Muscle of back (tissue), 13 donors: ENCODE measurements at places on chromosomes 11 and 22. TPM values are rescaled to one million over a fixed set of nuclear protein-coding genes. Genes with fewer than 3 reads are reported as not detected.
A peak's percentile ranks its signal among the peaks of the same experiment; 100 is the strongest.

GRCh38 chr22:30742291-30743256 is 47.9 kb downstream of the OSBP2 start:
- DNase-seq: no peak

DNA sequence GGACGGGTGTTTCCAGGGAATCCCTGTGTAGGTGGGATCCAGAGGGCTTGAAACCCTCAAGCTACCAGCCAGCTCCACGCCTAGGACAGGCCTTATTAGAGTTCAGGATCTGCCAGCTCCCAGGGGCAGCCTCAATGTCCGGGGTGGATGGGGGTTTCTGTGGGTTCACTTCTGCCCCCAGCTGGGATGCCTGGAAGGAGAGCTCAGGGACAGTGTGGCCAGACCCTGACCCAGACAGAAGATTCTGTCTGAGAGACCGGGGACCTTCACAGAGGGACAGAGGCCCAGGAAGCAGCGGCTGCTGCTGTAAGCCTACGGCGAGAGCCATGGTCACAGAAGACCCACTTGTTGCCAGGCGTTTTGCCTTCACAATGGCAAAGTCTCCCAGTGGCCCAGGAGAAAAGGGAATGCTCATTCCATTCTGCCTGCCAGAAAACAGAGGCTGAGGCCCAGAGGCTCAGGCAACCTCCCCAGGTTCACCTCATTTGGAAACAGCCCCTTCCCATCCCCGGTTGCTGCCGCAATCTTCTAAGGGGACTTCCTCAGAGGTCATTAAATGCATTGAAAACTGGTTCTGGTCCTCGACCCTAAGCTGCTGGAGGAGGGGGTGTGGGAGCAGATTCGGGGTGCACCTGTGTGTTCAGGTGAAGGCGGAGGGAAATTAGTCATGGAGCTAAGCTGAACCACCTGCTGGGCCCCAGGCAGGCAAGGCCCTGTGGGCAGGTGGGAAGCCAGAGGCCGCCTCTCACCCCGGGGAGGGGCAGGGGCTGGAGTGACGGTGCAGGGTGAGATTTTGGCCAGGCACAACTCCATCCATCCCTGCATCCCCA is 4.9 kb upstream of the KRTAP5-6 start:
- no peak for DNase-seq

DNA sequence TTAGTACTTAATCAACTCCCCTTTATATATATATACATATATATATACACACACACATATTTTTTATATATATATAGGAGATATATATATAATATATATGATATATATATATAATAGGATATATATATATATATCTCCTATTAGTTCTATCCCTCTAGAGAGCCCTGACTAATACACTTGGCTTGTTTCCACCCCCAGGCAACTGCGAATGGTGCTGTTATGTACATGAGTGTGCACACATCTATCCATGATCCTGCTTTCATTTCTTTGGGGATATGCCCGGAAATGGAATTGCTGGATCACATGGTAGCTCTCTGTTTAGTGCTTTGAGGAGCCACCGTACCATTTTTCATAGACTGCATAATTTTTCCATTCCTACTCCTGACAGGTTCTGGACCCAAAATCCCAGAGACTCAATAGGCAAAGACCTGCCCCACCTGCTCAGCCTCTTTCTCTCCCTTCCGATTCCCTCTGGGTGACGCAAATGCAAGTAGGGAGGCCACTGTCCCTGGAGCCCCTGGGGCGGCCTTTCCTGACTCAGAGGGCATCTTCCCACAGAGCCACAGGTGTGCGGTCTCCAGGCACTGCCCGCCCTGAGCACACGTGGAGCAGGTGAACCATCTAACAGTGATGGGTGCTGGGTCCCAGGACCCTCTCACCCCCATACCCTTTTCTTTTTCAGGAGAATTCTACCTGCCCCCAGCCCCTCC is 12.0 kb downstream of the FGF3 start:
- DNase-seq: no peak

The RIN1 gene
- polyA plus RNA-seq: 6.7 TPM

- no peak for DNase-seq
Measured at GRCh38 chr11:78708388-78708787, 133.7 kb upstream of the NARS2 start.

The OR2AT4 gene
- 0.01 TPM for polyA plus RNA-seq

- DNase-seq: no peak
Measured at GRCh38 chr11:59284773-59285129, 72.0 kb upstream of the MPEG1 start.

DNA sequence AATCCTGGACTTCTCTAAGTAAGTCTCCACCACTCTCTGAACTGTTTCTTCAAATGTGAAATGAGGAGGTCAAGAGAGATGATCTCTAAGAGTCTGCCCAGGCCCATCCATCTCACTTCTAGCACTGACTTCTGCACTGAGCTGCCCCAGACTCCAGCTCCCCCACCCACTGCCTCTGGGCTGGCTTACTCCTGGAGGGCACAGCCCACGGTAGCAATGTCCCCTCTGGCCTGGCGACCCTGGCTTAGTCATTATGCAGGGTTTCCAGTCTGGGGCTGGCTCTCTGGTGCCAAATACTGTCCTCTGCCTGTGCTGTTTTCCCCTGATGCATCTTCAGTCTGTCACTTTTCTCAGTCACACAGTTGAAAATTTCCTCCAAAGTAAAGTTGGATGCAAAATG is 60.9 kb downstream of the PKNOX2 start:
- DNase-seq: no peak

DNA sequence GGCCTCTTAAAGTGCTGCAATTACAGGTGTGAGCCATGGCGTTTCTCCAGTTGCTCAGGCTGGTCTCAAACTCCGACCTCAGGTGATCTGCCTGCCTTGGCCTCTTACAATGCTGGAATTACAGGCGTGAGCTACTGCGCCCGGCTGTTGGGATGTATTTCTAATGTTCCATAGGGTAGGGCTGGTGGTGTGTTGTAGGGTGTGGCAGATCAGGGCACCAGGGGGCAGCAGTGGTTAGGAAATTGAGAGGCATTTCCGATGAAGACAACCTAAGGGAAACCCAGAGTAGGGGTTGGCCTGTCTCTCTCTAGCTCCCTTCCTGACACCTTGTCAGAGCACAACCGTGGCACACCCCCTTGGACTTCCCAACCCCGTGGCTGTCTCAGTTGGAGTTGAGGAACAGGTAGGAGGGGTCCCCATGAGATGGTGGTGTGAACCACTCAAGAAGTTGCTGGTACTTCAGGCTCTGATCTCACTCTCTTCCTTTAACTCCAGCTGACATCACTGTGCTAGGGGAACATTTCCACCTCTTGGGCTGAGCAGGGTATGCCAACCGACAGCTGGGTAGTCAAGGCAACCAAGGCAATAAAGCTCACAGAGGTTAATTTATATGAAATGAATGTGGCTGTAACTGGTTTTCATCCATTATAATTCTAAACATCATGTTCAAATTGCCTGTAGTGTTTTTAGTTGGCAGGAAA is 33.0 kb downstream of the YWHAH start:
- DNase-seq: peak; percentile 36

The NPAS4 gene
- 0.08 TPM for polyA plus RNA-seq

- DNase-seq: no peak
Measured at GRCh38 chr11:1906611-1907423, 12.7 kb upstream of the TNNT3 start.

The OR5T2 gene
- not detected for polyA plus RNA-seq

The MYO18B gene
- polyA plus RNA-seq: 73.6 TPM

The MFRP gene
- polyA plus RNA-seq: not detected

DNA sequence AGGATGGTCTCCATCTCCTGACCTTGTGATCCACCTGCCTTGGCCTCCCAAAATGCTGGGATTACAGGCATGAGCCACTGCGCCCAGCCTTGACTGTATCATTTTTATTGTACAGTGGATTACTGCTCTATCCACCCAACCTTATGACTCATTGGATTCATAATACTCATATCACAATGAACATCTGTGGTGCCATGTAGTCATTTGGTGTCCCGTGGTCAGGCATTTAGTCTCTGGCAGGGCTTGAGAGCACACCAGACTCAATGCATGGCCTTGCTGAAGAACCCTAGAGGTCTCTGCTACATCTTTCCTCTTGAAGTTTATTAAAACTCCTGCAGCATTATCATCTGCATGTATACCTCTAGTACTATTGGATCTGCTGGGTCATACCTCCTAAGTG is 98.0 kb upstream of the LDLRAD3 start:
- DNase-seq: no peak

The PTPRCAP gene
- polyA plus RNA-seq: not detected

DNA sequence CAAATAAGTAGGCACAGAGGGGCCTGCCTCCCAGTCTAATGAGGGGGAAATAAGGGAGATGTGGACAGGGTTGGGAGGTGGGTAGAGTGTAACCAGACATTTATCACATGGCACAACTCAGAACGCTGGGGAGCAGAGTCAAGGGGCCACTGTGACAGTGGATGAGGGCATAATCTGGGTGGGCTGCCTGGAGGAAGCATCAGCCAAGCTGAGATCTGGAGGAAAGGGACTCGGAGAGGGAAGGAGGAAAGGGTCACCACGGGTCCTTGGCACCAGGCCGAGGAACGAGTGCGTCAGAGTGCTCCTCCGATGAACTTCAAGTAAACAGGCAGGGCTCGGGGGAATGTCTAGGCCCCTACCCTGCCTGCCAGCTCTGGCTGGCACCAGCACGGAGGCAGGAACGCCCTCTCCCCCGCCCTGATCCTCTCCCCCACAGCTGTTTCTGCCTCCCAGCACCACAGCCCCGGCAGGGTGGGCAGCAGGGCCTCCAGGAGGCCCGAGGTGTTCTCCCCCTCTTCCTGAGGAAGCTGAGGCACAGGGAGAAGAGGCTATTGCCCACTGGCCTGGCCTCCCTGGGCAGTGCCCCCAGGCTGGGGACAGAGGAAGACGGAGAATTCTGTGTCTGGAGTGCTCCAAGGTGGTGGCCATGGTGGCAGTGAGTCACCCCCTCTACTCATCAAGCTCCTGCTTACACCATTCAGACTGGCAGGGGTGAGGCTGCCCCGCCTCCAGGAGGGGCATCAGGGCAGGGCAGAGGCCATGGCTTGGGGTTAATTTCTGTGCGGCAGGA is 4.2 kb downstream of the ALDH3B1 start:
- DNase-seq: no peak

GRCh38 chr11:70647188-70648166 is 249.1 kb downstream of the CTTN start:
- DNase-seq: no peak

DNA sequence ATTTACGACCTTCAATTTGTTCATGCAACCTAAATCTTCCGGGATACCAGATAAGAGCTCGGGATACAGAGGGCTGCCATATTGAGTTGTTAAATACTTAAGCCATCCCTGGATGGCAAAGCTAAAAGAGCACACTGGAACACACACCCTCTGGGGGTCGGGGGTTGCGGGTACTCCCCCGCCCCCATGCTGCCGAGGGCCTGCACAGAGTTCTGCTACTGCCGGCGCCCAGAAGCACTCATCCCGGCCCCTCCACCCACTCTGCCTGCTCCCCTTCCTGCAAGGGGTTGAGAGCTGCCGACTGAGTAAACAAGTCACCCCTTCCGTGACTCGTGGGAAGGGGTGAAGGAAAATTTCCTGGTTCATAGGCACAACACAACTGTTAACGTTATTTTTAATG is 9.3 kb upstream of the MMP13 start:
- DNase-seq: no peak

GRCh38 chr11:80844110-80844819 is 1403.4 kb upstream of the TENM4 start:
- no peak for DNase-seq

- no peak for DNase-seq
Measured at GRCh38 chr11:24754406-24754805, 257.6 kb downstream of the LUZP2 start.

DNA sequence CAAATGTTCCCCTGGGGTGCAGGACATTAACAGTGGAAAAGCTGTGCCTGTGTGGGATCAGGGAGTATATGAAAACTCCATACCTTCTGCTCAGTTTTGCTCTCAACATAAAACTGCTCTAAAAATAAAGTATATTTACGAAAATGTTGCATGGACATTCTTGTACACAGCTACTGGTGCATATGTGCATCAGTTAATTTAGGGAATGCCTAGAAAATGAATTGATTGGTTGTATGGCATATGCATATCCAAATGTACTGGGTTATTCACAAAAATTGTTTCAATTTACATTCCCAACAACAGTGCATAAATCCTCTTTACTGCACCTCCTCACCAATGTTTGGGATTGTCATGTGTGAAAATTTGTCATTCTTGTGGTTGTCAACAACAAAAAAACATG is 251.1 kb upstream of the MPPED2 start:
- DNase-seq: no peak

The SMC1B gene
- 0.07 TPM for polyA plus RNA-seq

GRCh38 chr11:65870706-65871681 is 1.6 kb downstream of the EFEMP2 start:
- no peak for DNase-seq

DNA sequence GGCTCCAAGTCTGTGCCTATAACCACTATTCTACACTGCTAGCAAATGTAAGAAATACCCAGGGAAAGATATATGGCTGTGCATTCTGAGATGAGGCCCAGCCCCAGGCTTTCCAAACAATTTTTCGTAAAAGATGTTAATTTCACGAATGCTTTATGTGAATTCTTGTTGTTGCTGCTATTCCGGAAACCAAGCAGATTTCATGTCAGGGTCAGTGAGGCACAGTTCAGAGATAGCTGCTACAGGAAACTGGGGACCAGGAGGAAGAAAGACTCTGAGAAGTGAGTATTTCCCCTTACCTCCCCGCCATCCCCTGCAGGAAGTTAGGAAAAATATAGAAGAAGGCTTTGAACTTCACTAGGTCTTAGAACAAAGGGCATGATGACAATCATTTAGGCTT is 84.7 kb upstream of the TP53I11 start:
- DNase-seq: no peak

DNA sequence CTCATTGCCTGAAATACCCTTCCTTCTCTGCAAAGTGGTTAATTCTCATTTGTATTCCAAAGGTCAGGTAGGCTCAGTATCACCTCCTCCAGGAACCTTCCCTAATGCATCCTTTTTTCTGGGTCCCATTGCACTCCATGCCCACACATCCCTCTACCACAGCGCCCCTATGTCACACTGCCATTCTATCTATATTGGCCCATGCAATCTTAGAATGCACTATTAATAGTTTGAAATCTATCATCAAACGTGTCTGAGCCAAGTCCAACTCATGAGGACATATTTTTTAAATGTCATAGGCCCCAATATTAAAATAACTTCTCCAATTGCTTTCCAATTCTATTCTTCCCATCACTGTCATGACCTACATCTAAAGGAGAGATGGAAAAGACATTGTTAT is 495.1 kb downstream of the SOX6 start:
- no peak for DNase-seq

- no peak for DNase-seq
Measured at GRCh38 chr11:124198897-124199296, 15.8 kb downstream of the OR10D3 start.

The EFEMP2 gene
- 98.1 TPM for polyA plus RNA-seq

GRCh38 chr11:42054351-42054900 is 595.0 kb upstream of the LRRC4C start:
- peak; percentile 73 for DNase-seq

- DNase-seq: no peak
Measured at GRCh38 chr11:76237000-76237649, 30.8 kb upstream of the WNT11 start.

The TIMM10B gene
- polyA plus RNA-seq: 18.2 TPM

The CATSPERZ gene
- polyA plus RNA-seq: 0.23 TPM

- DNase-seq: no peak
Measured at GRCh38 chr11:57071829-57072228, 83.1 kb downstream of the OR5AK2 start.
